Fibroblast of skin of back (primary cell): ENCODE measurements at places on chromosomes 12 and 14.

GRCh38 chr12:101018540-101018939, 191.5 kb downstream of the SLC5A8 start:
- DNase-seq, result peak; percentile 73

- peak; percentile 23 for DNase-seq
Observed at GRCh38 chr14:69259527-69260189, at the start of gene GALNT16. Gene GALNT16 (plus strand): TSS chr14:69260158. CDS start chr14:69260291, 133 bp downstream.

DNA sequence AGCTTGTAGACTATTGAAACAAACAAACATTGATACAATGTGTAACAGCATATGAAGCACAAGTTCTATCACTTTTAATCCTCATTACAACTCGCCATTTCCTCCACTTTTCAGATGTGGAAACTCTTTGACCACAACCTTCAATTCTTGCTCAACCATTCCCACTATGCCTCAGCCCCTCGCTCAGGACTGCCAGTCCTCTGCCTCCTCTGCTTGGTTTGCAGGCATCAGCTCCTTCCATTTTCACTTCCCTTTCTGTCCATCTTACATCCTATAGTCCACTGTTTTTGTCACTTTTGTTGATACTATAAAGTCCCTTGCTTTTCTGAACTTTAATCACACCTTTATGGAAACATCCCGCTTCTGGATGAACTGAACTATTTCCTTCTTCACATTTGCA, 28.2 kb upstream of the CD27 start:
- DNase-seq, result no peak

- no peak for DNase-seq
Observed at GRCh38 chr14:94314890-94315289, 8.2 kb downstream of the SERPINA6 start.

DNA sequence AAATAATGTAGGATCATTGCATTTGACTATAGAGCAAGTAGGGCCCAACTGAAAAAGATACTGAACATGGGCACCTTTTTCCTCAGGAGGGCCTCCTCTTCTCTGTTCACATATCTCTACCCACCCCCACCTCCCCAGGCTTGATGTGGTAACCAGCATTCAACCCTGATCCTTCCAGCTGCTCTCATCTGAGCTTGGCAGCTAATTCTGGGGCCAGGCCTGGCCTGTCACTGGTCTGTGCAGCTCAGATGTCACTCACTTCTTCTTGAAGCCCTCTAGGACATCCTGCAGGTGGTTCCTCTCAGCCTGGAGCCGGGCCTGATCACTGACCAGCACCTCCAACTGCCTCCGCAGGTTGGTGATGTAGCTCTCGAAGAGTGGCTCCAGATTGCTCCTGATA, 2.1 kb downstream of the KRT84 start:
- no peak for DNase-seq

GRCh38 chr12:32134101-32134888, 27.6 kb downstream of the BICD1 start:
- peak; percentile 32 for DNase-seq

- peak; percentile 36 for DNase-seq
Observed at GRCh38 chr12:102067574-102068258, 5.9 kb upstream of the WASHC3 start.

- DNase-seq, result no peak
Observed at GRCh38 chr12:67006610-67007009, 262.5 kb upstream of the CAND1 start.

DNA sequence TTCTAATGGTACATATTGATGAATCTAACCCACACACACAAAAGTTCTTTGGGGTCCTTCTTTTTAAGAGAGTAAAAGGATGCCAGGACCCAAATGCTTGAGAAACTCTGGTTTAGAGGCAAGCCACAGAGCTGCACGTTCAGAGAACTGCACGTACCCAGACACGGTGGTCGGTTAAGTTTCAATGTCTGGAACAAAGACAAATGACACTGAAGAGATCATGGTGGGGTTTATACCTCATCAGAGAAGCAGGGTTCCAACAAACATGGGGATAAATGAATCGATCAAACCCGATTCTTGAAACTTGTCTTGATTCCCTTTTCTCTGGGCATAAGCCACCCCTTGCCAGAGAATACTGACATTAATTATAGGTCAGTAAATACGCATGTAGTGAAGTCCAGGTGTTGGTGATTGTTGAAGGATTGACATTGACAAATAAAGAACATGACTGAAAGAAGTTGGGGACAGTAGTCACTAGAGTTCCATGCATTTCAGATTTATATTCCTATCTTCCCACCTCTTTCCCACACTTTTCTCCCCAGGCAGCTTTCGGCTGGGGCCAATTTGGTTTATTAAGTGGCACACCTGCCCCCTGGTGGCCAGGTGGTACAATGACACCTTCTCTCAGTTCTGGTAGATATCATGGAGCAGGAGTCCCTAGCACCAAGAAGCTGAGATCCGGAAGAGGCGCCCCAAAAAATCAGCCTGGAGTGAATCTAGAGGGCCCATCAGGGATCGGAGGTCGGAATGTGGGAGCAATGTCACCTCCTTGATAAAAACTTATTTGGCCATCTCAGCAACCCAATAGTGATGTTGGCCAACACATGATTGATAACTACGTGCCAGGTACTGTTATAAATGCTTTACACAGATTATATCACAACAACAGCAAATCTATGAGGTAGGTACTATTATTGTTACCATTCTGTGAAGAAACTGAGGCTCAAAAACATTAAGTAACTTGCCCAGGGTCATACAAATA, 17.8 kb upstream of the HDAC7 start:
- DNase-seq, result peak; percentile 73

- no peak for DNase-seq
Observed at GRCh38 chr12:39364196-39364595, 78.7 kb downstream of the KIF21A start.

- DNase-seq, result no peak
Observed at GRCh38 chr12:59370933-59371332, 224.9 kb upstream of the SLC16A7 start.

DNA sequence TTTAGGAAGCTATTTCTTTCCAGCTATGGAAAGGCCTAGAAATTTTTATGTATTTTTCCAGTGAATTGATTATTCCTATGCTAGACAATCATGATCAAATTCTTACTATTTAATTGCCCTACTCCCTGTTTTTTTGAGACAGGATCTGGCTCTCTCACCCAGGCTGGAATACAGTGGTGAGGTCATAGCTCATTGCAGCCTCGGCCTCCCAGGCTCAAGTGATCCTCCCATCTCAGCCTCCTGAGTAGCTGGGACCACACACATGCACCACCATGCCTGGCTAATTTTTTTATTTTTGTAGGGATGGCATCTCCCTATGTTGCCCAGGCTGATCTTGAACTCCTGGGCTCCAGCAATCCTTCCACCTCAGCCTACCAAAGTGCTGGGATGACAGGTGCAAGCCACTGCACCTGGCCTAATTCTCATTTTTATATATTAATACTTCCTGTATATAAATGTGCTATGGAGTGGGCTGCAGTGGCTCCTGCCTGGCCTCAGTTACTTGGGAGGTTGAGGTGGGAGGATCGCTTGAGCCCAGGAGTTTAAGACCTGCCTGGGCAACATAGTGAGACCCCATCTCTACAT, 16.0 kb upstream of the MDM2 start:
- no peak for DNase-seq

GRCh38 chr14:102626530-102626929, 34.1 kb downstream of the RCOR1 start:
- DNase-seq, result no peak

- no peak for DNase-seq
Observed at GRCh38 chr14:68448252-68448902, 344.5 kb downstream of the ZFP36L1 start.

- DNase-seq, result no peak
Observed at GRCh38 chr12:123853396-123854070, 91.4 kb downstream of the DNAH10 start.

- peak; percentile 87 for DNase-seq
Observed at GRCh38 chr12:6178981-6179761, 21.0 kb upstream of the CD9 start.

GRCh38 chr14:64703395-64704142, 655 bp upstream of the PLEKHG3 start:
- peak; percentile 40 for DNase-seq

DNA sequence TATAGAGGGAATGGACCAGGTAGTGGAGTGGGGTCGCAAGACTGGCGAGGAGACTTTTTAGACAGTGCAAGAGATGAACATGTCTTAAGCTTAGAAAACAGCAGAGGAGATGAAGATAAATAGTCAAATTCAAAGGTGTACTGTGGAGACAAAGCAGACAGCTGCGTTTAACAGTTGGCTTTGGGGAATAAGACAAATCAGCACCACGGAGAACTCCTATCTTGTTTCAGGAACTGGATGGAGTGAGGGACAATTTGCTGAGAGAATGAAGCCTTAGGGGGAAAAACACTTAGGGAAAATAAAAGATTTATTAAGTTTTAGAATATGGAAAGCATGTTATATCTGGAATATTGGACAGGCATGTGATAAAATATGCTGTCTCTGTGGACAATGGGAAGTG, 458.8 kb downstream of the GLT1D1 start:
- DNase-seq, result peak; percentile 27

DNA sequence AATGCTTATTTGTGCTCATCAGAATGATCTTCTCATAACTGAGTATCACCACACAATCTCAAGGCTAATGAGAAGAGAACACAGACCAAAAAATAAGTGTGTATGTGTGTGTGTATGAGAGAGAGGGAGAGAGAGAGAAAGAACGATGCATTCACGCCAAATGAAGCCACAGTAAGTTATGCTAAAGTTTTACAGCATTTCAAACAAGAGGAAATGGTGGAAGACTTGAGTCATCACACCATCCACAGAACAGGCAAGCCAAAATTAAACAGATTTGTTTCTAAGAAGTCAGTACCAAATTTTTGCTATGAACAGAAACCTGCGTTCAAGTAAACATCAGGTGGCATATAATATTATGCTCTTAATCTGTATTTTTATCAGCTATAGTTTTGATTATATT, 141.2 kb downstream of the MED13L start:
- peak; percentile 68 for DNase-seq
